ENCODE measurements at places on chromosomes 16 and 17.

DNA sequence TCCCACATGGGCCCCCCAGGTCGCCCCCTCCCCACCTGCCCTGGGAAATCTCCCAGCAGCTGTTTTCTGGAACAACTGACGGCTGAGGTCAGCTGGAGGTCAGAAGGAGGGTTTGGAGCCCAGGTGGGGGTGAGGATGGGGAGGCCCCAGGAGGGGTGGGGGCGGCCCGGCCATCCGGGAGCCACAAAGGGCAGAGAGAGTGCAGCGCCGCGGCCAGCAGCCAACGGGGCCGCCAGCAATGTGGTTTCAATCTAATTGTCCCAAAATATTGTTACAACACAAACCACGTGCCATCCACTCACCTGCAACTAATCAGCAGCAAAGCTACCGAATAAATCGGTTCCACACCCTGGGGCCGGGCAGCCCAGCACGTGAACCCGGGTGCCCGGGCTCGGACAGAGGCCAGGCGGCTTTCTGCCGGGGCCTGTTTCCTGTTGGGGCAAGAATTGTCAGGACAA lies 28.3 kb upstream of the SLC38A10 start:
- DNase-seq = no peak

DNA sequence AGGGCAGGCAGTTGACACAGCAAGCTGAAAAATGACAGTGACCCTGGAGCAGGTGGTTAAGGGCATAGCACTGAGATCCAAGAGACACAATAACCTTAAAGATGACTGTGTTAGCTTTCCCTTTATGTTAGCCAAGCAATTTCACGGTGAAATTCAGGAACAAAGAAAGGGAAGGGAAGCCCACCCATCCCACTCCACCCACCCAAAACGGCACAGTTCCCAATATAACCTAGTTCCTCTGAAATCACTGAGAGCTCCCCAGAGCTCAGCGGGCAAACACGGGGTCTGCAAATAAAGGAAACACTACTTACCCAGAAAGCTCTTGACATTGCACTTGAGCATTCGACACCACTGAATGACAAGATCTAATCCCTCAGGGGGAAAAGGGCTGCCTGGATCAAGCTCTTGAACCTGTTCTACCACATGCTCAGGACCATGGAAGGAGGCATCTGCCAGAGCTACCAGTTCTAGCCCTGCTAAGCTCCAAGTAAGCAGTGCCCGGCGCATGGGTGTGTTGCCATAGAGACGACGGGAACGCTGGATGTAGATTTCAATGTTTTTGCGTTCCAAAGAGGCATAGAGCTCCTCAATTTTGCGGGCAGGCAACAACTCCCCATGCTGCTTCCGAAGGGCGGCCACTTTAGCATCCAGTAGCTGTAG lies 10.6 kb downstream of the BLTP2 start:
- DNase-seq = no peak

GRCh38 chr17:72600934-72601333 lies 480.1 kb downstream of the SOX9 start:
- DNase-seq = no peak

DNA sequence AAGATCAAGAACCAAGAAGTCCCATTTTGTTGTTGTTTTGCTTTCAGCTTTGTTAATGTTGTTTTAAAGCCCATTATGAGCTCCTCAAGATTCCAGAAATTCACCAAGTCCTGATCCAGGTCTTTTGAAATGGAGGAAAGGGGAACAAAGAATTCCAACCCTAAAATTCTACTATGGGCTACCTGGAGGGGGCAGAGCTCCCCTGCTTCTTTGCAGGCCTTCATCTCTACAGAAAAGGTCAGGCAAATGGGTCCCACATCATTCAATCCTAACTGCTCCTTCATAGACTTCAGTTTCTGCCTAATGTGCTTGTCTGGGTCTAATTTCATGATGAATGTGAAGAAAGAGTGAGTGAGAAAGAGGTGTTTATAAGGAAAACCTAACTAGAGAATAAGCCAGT lies 375.5 kb downstream of the TOX3 start:
- no peak for DNase-seq

- DNase-seq = no peak
Measured at GRCh38 chr17:21214777-21215541, 998 bp upstream of the TMEM11 start.

DNA sequence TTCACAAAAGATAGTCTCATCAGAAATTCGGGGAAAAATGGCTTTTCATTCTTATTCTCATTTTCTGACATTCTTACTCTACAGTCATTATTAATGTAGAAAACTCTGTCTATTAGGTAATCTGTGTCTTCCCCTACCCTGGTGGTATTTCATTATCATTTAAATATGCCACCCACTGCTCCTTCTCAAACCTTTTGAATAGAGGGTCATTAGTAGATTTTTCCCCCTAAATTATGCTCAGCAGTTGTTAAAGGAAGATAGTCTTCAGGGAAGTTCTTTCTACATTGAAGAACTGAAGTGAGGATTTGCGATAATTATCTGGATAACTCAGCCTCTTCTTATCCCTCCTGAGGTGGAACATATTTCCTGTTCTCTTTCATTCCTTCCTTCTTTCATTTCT lies 989.5 kb upstream of the RBFOX1 start:
- no peak for DNase-seq

GRCh38 chr17:6546069-6546718 lies 10.2 kb downstream of the PITPNM3 start:
- DNase-seq = no peak

GRCh38 chr17:7218166-7218565 lies 1.5 kb downstream of the DLG4 start:
- no peak for DNase-seq

DNA sequence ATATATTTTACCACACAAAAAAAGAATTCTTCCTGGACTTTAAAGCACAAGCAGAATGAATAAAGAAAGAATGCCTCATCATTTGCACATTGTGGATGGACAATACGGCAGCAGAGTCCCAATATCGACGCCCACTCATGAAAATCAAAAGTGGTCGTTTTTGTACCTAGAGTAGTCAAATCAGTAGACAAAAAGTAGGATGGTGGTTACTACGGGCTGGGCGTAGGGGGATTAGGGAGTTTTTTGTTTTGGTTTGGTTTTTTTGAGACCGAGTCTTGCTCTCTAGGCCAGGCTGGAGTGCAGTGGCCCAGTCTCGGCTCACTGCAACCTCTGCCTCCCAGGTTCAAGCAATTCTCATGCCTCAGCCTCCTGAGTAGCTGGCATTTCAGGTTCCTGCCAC lies 8.6 kb upstream of the CENPV start:
- DNase-seq = no peak

All from stimulated activated CD4-positive, alpha-beta T cell treated with anti-CD3 and anti-CD28 coated beads, Interleukin-1b, Interleukin-23, amount 100 ng/mL, for 48 hours (primary cell).